Stimulated activated CD4-positive, alpha-beta T cell treated with anti-CD3 and anti-CD28 coated beads, Interleukin-4, amount 100 ng/mL, for 1 hour (primary cell): ENCODE measurements at places on chromosomes 16 and 17.

DNA sequence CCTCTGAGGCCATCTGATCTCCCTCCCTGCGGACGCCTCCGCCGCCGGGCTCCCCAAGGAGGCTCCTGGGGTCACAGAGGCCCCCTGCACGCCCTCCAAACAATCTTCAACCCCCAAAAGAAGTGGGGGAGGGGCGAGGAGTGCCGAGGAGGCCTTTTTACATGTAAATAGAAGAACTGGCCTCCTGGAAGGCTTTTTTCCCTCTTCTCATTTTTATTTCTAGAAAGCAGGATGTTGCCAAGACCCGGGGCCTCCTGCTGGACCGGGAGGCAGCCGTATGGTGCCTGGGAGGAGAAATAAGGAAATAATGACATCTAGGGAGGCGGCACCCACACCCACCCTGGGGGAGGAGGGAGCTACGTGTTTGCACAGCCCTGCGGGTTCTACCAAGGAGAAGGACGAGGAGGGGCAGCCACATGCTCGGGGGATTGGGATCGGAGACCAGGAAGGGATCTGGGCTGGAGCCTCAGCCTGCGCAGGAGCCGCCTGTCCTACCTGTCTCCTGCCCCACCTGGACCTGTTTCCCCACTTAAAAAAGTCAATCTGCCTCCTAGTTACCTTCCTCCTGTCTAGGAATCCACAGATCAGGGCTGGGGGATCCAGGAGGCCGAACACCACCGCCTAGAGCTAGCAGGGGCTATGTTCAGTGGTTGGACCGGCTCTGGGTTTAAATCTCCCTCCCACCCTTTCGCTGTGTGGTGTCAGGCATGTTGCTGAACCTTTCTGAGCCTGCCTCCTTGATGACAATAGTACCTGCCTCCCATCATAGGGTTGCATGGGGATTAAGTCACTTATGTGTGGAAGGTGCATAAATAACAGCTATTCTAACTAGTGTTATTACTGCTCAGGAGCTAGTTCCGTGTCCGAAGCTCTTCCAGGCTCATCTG is 175.7 kb upstream of the GSE1 start:
- DNase-seq, result no peak

- DNase-seq, result no peak
Observed at GRCh38 chr17:15965528-15965927, 20.6 kb downstream of the ADORA2B start.

GRCh38 chr17:20010099-20010863 is 1.1 kb downstream of the SPECC1 start:
- DNase-seq, result no peak

DNA sequence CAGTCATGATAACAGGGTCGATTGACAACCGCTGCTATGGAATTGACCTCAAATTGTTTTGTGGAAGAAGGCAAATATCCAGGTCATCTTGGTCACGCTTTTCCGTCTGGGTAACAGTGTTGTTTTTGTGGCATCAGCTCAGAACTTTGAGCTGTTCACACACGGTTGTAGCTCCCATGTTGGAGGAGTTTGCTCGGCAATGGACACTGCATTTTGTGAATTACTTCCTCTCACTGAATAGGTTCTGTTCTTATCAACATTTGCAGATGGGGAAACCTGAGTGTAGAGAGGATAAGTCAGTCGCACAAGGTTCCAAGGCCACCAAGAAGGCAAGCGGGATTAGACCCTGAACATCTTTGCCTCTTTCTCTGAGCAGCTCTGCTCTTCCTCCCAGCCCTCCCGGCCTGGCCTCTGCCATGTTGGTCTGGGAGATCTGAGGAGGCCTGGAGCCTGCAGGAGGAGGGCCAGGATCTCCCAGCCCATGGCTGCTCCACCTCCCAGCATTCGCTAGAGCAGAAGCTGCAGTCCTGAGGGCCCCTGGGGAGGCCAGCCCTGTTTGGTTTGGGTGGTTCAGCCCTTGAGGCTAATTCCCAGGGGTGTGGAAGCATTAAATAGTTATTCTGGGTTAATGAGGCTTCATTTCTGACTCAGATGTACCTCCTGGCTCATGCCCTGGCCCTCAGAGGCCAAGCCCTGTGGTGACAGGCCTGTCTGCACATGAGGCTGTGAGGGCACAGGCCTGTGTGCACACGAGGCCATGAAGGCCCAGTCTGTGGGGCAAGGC is 154.1 kb upstream of the PLCG2 start:
- no peak for DNase-seq

DNA sequence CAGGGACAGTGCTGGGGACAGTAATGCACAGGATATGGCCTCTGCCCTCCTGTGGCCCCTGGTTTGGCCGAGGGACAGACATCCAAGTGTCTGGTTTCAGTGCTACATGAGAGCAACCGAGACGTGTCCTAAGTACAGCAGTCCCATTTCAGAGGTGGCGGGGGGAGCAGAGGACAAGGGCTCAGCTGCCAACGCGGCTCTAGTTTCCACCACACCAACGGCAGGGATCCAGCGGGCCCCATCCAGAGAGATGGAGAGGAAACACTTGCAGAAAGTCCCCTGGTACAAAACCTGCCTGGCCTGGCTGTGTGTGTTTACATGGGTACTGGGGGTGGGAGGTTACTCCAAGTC is 125.8 kb upstream of the SMURF2 start:
- DNase-seq, result no peak
